ENCODE measurements at places on chromosomes 3 and 15. TPM values are rescaled to one million over a fixed set of nuclear protein-coding genes. Genes with fewer than 3 reads are reported as not detected.

DNA sequence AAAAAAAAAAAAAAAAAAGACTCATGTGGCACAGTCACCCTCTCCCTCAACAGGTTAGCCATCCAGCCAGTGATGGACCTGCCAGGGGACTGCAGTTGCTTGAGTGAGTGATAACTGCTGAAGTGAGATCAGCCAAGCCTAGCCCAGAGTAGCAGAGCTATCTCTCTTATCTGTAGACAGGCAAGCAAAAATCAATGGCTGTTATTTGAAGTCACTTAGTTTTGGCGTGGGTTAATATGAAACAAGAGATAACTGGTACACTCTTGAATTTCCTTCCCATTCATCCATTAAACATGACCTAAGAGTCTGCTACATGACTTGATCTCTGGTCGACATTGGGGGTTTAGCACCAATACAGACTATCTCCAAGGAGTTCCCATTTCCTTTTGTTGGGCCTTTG lies 51.2 kb upstream of the TNIK start:
- DNase-seq = no peak

DNA sequence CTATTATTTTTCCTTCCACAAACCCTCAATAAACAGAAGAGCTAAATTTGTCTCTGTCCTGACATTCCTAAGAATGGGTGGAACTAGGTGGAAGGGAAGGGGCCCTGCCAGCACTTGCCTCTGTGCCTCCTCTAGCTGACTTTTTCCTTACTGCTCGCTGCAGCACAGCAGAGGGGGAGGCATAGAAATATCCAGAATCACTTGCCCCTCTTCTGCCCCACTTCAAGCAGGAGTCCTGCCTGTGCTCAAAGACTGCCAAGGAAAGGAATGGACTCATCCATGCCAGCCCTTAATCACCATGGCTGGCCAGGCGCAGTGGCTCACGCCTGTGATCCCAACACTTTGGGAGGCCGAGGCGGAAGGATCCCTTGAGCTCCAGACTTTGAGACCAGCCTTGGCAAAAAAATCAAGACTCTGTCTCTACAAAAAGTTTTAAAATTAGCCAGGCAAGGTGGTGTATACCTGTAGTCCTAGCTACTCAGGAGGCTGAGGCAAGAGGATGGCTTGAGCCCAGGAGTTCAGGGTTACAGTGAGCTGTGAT lies 51.8 kb downstream of the ADCY5 start:
- no peak for DNase-seq

GRCh38 chr3:47414161-47414564 lies 33.3 kb downstream of the PTPN23 start:
- no peak for DNase-seq

Gene CKMT1A
- total RNA-seq = 0.79 TPM

Gene OR5H14
- not detected for total RNA-seq

Gene HRG
- total RNA-seq = not detected

Gene CCDC71
- total RNA-seq = 10.3 TPM

Gene FAM81A
- total RNA-seq = 2.0 TPM

Data from urinary bladder (tissue), 4 donors.